ENCODE measurements at places on chromosomes 2 and 18.

DNA sequence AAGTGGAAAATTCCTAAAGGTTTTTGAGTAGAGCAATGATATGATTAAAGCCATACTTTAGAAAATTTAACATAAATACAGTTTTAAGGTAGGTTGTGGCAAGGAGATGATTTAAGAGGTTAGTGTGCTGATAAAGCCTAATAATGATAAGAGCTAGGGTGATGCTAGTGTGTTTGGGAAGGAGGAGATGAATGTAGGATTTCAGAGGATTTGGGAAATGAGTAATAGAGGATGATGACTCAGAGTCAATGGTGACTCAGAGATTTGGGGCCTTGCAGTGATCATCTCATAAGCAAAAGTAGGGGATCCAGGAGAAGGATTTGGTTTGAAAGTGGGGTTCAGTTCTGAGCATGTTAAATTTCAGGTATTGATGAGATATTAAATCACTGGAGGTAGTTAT is 23.3 kb downstream of the STAMBP start:
- DNase-seq = no peak

DNA sequence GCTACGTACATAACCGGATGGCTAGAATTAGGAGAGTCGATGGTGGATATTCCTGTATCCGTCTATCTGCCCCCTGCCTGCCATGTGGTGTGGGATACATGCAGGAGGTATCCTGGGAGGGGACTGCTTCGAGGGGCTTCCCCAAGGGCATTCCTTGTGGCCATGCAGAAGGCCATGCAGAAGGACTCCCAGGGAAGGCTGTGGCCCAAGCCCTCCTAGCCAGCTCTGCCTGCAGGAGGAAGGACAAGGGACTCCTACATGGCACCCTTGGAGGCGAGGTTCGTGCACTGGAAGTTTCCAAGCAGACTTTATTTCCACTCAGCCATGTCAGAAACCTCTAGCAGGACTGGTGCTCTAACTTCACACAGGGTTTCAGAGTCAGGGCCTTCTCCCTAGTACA is 136.1 kb downstream of the KLHL29 start:
- DNase-seq = no peak

DNA sequence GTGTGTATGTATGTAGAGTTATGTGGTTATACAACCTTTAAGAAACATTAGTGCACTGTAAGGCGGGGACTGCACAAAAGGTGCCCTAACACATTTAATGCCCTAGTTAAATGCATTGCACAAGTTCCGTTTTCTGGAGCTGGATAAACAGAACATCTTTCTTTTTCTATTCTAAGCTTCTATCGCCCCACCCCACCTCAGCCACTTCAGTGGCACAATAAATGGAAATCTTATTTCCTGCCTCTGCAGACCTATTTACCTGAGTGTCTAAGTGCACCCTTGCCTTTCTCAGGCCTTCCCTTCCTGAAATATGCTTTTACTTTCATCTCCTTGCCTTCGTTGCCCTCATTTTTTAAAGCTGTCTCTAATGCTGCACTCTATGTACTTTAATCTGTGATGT is 123.5 kb downstream of the TANC1 start:
- DNase-seq = no peak

DNA sequence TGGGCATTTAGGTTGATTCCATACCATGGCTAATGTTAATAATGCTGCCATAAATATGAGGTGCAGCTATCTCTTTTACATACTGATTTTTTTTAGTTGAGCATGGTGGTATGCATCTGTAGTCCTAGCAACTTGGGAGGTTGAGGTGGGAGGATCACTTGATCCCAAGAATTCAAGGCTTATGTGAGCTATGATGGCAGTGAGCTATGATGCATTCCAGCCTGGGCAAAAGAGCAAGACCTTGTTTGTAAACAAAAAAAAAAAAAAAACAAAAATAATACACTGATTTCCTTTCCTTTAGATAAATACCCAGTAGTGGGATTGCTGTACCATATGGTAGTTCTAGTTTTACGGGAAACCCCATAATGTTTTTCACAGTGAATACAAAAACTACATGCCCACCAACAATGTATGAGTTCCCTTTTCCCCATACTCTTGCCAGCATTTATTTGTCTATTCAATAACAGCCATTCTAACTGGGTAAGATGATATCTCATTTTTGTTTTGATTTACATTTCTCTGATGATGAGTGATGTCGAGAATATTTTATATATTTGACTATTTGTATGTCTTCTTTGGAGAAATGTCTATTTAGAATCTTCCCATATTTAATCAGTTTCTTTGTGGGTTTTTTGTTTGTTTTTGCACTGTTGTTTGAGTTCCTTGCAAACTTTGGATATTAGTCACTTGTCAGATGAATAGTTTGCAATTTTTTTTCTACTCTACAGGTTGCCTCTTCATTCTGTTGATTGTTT is 281.0 kb upstream of the KYNU start:
- no peak for DNase-seq

DNA sequence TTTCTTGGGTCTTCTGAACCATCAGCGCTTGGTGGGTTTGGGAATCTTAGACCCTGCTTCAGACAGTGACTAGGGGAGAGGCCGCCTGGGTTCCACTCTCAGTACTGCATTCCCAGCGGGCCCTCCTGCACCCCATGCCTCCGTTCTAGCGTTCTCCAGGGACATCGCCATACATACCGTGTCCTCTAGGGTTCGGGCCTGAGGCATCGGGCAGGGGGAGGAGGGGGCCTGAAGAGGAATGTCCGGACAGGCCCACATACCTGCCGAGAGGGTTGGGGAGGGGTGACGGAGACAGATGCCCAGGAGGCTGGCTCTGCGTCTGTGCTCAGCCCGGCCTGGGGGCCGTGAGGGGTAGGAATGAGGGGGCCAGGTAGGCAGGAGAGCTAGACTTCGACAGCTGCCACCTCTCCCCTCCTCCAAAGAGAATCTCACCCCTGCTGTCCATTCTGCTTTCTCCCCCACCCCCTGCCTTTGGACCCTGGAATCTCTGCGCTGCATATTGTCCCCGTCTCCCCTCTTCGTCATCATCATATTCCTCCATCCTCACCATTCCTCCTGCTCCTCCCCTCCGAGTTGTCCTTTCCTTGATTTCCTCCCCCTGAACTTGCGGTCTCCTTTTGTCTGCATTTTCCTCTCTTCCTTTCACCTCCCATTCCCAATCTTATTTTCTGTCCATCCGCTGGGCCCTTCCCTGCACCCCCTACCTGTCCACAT is 7.8 kb upstream of the WNT10A start:
- no peak for DNase-seq

DNA sequence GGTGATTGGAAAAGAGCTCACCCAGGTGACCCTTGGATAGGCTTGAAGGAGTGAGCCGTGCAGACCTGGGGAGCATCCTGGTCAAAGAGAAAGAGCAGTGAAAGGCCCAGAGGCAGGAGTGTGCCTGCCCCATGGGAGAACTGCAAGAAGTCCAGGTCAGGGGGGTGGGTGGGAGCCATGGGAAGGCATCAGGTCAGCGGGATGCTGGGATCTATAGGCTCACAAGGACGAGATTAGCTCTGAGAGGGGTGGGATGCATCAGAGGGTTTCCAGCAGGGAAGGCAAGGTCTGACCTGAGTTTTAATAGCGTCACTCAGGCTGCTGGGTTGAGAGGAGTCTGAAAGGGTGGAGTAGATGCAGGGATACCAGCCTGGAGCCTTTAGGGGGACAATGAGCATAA is 158.6 kb downstream of the SMAD7 start:
- no peak for DNase-seq

- no peak for DNase-seq
Measured at GRCh38 chr18:13501891-13502290, 224.5 kb downstream of the FAM210A start.

- peak; percentile 53 for DNase-seq
Measured at GRCh38 chr2:97718942-97719341, 5.6 kb downstream of the ZAP70 start.

DNA sequence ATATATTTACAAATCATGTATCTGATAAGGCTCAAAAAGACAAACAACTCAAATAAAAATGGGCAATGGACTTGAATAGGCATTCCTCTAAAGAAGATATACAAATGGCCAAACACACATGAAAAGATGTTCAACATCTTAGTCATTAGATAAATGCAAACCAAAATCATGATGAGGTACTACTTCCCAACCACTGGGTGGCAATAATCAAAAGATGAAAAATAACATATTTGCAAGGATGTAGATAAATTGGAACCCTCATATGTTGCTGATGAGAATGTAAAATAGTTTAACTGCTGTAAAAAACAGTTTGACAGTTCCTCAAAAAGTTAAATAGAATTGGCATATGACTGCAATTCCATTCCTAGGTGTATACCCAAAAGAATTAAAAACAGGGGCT is 132.3 kb downstream of the TTC32 start:
- peak; percentile 1 for DNase-seq
